ENCODE measurements at places on chromosomes 5 and 9. TPM values are rescaled to one million over a fixed set of nuclear protein-coding genes. Genes with fewer than 3 reads are reported as not detected.

SEMA4D gene
- 2.9 TPM for total RNA-seq

PHYKPL gene
- total RNA-seq: 44.2 TPM

TEX53 gene
- not detected for total RNA-seq

DAB2IP gene
- 24.3 TPM for total RNA-seq

CDH12 gene
- not detected for total RNA-seq

TAF1L gene
- under 0.01 TPM for total RNA-seq

IFNE gene
- 0.05 TPM for total RNA-seq

DNA sequence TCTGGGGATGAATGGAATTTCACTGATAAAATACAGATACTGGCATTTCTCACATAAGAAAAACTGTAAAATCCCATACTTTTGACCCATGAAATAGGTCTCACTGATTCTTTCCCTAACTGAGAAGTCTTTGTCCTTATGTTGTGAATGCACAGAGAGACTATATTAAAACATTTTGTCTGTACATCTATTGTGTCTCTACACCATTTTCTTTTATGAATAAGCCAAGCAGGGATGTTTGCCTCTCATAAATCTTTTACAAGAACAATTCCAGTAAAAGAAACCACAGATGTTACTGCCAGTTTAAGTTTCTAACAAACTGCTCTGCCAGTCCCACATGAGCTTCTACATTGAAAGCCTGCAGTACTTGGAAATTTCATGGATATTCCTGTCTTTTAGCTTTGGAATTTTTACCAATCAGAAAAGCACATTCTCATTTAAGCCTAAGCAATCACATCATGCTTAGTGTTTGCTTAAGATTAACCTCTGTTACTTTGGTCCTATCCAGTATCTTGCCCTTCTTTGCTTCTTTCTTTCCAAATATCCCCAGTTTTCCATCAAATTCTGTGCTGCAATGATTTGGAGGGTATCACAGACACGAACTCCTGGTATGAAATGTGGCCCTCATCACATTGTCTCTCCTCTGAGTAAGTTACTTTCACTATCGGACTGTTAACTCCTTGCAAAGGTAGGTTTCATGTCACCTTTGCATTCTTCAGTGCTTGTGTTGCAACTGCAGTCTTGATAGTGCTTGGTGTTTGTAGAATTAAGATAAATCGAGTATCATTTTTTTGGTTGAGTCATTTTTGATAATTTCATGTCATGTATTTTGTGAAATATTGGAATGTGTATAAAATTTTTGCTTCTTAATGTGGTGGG lies 415.1 kb upstream of the ADAMTSL1 start:
- no peak for DNase-seq

GRCh38 chr9:127612939-127613582 lies 984 bp downstream of the STXBP1 start:
- peak; percentile 78 for DNase-seq

- no peak for DNase-seq
These were observed 46.4 kb upstream of the SEMA4D start for GRCh38 chr9:89544279-89544661.

- DNase-seq: no peak
These were observed 70.1 kb upstream of the MOCS2 start for GRCh38 chr5:53179691-53180090.

DNA sequence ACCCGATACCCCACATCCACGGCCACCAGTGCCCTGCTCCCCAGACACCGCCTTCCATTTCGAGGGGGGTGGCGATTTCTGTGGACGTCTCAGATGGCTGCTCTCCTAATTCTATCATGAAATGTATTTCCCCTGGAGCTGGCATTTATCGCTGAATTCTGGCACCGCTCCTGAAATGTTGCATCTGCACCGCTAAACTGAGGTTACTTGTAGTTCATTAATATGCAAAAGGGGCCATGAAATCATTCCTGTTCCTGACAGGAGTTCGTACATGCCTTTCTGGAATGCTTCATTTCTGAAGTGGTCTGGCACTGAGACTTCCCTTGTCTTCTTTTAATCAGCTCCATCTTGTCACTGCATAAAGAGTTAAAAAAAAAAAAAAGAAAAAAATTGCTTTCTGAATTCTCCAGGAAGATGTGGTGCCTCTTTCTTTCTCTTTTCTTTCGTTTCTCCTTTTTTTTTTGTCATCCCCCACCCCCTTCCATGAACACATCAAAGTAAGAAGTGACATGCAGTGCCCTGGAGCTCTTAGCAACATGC lies 97.7 kb upstream of the SMARCA2 start:
- DNase-seq: no peak

DNA sequence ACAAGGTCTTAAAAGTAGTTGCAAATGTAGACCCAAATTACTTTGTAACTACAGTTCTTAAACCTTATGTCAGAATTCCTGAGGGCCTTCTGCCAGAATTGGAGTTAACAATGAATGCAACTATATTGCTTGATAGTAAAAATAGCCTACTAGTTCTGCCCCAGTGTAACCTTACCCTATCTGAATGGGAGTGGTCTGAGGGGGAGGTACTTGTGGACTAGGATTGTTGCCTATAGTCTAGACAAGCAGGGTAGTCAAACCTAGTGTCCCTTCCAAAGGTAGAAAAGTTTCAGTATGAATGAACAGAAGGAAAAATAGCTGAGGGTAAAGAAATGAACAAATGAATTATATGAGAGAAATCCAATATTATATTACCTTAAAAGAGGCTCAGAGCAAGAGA lies 242.2 kb downstream of the PJA2 start:
- DNase-seq: no peak

GRCh38 chr9:93244510-93245436 lies 60.8 kb downstream of the WNK2 start:
- no peak for DNase-seq

DNA sequence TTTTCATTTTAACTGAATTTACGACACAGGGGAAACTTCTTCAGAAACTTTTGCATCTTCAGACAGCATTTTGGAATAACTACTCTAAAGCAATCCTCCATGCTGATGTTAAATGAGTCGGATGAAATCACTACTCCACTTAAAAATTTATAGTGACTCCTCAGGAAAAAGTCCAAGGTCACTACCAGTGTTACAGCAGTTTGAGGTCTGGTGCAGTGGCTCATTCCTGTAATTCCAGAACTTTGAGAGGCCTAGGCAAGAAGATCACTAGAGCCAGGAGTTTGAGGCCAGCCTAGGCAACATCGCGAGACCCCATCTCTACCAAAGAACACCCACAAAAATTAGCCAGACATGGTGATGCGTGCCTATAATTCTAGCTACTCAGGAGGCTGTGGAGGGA lies 5.9 kb upstream of the GAS1 start:
- DNase-seq: no peak

- no peak for DNase-seq
These were observed 86.1 kb downstream of the TLE4 start for GRCh38 chr9:79657891-79658290.

DNA sequence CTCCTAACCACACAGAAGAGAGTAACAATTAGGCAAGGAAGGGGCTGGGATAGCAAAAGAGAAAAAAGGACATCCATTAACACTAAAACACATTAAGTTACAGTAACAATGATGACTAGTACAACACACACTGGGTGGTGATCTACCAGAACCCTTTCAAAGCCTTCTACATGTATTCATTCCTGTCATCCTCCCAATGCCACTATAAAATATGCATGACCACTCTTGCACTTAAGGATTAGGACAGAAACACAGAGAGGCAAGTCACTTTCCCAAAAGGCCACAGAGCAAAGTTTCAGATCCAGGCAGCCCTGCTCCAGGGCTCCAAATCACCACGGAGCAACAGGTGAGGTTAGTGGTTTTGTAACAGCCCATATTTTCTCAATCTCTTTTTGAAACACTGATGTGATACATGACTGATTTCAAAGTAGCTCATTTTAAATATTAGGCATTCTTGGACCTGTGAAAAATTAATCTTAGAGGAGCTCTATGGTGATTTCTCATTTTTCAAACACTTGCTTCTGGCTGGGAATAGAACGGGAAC lies 86.7 kb downstream of the AUH start:
- DNase-seq: no peak

DNA sequence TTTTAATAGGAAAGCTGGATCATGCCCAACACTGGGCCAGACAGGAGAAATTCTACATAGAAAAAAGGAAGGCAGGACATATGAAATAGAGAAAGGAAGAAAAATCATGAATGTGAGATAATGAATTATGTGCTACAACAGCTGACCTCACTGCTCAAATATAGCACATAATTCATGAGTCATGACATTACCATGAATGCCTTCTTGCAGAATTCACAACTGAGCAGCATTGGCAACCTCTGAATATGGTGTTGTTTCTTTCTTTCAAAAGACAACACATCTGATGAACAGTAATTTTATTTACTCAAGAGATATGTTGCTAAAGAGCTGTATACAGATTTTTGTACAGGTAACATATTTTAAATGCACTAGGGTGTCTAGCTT lies 34.4 kb downstream of the APBA1 start:
- DNase-seq: peak; percentile 57

DNA sequence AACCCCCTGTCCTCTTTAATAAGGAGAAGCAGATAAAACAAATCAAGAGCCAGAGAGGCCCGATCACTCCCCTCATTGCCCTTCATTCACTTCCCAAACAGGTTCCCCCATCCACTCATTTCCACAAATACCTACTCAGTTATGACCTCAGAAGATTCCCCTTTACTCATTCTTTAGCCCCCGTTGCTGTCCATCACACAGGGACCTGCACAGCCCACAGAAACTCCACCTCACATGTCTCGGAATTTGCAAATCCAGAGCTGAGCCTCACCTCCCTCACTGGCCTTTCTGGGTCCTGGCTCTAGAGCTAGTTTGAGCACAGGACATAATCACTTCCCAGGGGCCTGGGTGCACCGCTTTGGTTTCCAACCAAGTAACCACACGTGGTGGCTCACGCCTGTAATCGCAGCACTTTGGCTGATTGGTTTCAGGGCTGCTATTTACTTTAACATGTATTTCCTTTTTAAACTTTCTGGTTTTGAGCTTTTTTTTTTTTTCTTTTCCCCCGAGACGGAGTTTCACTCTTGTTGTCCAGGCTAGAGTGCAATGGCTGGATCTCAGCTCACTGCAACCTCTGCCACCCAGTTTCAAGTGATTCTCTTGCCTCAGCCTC lies 17.8 kb downstream of the ATP6V0E1 start:
- DNase-seq: no peak

DNA sequence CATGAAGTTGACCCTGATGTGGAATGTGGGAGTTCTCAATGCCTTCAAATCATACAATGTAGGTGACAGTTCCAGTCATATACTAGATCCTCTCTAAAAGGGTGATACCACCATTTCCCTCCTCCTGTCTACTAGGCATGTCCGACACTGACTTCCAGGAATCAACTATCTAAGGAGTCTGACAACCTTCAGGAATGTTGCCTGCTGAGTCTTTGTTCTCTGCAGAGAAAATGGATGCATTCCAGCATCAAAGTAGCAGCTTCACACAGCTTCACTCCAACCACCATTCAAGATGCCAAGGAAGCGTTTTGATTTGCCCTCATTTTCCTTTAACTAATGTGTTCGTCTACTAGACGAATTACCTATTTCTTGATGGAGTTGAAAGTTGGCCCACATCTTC lies 530.2 kb downstream of the EBF1 start:
- DNase-seq: no peak

DNA sequence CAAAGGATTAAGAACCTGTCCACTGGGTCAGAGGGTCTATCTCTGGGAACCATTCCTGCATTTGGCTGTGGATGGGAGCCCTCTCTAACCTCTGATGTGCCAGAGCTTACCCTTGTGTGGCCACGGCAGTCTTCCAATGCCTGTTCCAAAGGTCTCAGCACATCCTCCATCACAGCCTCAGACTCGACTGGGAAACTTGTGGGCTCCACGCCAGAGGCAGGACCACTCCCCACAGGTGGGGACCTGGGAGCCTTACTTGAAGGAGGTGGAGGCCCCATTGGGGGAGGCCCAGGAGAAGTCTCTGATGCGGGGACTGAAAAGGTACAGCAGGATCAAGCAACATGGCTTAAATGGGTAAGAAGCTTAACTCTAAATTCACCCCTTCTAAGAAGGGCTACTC lies 4.4 kb downstream of the EIF4EBP3 start:
- no peak for DNase-seq

DNA sequence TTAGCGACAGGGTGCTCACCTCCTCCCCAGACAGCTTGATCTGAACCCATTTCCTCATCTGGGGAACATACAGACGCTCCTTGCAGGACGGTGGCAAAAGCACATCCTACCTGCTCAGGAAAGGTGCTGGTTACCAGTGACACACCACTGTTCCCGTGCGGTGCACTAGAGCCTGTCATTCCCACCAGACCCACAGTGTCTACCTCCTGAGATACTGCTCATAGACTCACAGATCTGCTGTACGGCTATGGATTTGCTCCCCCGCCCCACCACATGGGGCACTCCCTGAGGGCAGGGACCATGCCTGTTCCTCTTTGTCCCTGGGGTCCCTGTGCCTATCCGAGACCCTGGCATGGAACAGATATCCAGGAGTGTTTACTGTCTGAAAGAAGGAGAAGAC lies 208.9 kb downstream of the PAX5 start:
- DNase-seq: no peak

GRCh38 chr9:10387282-10387681 lies 225.5 kb downstream of the PTPRD start:
- no peak for DNase-seq

- peak; percentile 85 for DNase-seq
These were observed 116.1 kb upstream of the RASA1 start for GRCh38 chr5:87151547-87151946.

DNA sequence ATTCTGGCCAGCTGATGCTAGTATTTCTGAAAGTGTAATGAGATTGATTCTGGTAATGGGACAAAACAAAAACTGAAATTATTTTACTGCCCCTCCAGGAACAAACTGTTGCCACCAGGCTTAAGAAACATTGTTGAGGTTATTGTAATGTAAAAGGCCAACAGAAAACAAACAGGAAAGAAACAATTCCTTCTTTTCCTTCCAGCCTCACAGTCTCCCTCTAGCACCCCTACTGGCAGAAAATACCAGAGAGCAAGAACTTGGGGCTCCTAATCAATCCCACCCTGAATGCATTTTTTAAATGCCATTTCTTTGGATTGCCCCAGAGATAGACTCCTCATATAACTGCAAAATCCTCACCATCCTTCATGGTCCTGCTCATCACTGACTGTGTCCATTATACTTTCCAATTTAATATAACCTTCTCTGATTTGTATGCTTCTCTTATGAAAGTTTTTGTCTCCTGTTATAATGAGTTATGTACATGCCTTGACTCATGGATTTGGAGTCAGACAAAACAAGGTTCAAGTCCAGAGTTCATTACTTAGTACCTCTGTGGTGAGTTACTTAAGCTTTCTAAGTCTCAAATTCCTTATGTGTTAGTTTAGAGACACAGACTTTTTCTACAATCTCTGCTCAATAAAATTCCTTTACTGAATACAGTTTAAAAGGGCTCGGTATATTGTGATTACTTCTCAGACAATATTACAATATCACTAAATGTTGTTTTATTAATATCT lies 157.9 kb upstream of the FBN2 start:
- DNase-seq: no peak

GRCh38 chr5:114208588-114208987 lies 153.3 kb upstream of the KCNN2 start:
- DNase-seq: no peak

DNA sequence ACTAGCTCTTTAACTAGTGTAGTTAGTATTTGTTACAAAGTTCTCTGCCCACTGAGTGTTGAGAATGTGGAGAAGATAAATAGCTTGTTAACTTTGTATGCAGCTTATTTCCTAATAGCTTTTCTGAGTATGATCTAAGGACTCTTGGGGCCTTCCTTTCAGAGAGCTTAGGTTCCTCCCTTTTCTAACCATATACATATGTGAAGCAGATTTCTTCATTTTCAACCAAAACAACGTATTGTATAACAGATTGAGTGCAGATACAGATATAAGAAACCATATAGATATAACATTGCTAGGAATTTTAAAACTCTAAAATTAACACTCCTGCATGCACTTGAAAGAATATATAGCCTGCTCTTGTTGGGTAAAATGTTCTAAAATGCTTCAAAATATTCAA lies 70.4 kb downstream of the SCAMP1 start:
- DNase-seq: no peak
